Camera-type eye (tissue), 1 donor: ENCODE measurements at places on chromosomes 7 and 10. TPM values are rescaled to one million over a fixed set of nuclear protein-coding genes. Genes with fewer than 3 reads are reported as not detected.

PCGF6 gene
- total RNA-seq: 13.7 TPM

SCART1 gene
- 2.9 TPM for total RNA-seq

ADRA2A gene
- 4.9 TPM for total RNA-seq

IFIT2 gene
- 8.1 TPM for total RNA-seq

ALOX5 gene
- 8.1 TPM for total RNA-seq

ZNF804B gene
- total RNA-seq: 6.3 TPM

NPTX2 gene
- 16.8 TPM for total RNA-seq

TUBB8 gene
- total RNA-seq: not detected

CISD1 gene
- 14.3 TPM for total RNA-seq

PNLIP gene
- not detected for total RNA-seq

MMP21 gene
- total RNA-seq: 1.2 TPM

VWDE gene
- 1.4 TPM for total RNA-seq

CAV2 gene
- total RNA-seq: 38.8 TPM

VPS37D gene
- 14.6 TPM for total RNA-seq

CEP55 gene
- total RNA-seq: 7.3 TPM

TEX47 gene
- not detected for total RNA-seq

MET gene
- total RNA-seq: 43.3 TPM

C10orf53 gene
- not detected for total RNA-seq

RASA4B gene
- total RNA-seq: 42.7 TPM

PRKAR2B gene
- total RNA-seq: 45.9 TPM

AKR1C1 gene
- total RNA-seq: 10.5 TPM

COL13A1 gene
- 8.1 TPM for total RNA-seq

CDC14C gene
- total RNA-seq: 0.22 TPM

SPACDR gene
- not detected for total RNA-seq

SCIN gene
- 3.4 TPM for total RNA-seq

LDB1 gene
- 78.5 TPM for total RNA-seq

ZNF365 gene
- total RNA-seq: 2.9 TPM

SPDYE11 gene
- not detected for total RNA-seq

EPHA1 gene
- total RNA-seq: 2.1 TPM

SYNPO2L gene
- total RNA-seq: 2.5 TPM

UNCX gene
- total RNA-seq: 1.3 TPM

CYP2C8 gene
- 2.6 TPM for total RNA-seq

TRIP6 gene
- 44.5 TPM for total RNA-seq

CYP3A7 gene
- total RNA-seq: not detected

DEPP1 gene
- total RNA-seq: 40.9 TPM

IFIT1 gene
- 17.8 TPM for total RNA-seq

HMX2 gene
- not detected for total RNA-seq

LEP gene
- total RNA-seq: not detected

TMEM26 gene
- total RNA-seq: 7.7 TPM

HDAC9 gene
- 138 TPM for total RNA-seq

NXPH1 gene
- total RNA-seq: 1.6 TPM

ATG9B gene
- total RNA-seq: 1.9 TPM

PLEKHS1 gene
- total RNA-seq: 0.77 TPM

TBX20 gene
- total RNA-seq: 4.6 TPM

TRPV6 gene
- 0.55 TPM for total RNA-seq

RBP3 gene
- total RNA-seq: 348 TPM

GALNT17 gene
- 27.0 TPM for total RNA-seq
